ENCODE measurements at places on chromosomes 2 and 18. TPM values are rescaled to one million over a fixed set of nuclear protein-coding genes. Genes with fewer than 3 reads are reported as not detected.

DNA sequence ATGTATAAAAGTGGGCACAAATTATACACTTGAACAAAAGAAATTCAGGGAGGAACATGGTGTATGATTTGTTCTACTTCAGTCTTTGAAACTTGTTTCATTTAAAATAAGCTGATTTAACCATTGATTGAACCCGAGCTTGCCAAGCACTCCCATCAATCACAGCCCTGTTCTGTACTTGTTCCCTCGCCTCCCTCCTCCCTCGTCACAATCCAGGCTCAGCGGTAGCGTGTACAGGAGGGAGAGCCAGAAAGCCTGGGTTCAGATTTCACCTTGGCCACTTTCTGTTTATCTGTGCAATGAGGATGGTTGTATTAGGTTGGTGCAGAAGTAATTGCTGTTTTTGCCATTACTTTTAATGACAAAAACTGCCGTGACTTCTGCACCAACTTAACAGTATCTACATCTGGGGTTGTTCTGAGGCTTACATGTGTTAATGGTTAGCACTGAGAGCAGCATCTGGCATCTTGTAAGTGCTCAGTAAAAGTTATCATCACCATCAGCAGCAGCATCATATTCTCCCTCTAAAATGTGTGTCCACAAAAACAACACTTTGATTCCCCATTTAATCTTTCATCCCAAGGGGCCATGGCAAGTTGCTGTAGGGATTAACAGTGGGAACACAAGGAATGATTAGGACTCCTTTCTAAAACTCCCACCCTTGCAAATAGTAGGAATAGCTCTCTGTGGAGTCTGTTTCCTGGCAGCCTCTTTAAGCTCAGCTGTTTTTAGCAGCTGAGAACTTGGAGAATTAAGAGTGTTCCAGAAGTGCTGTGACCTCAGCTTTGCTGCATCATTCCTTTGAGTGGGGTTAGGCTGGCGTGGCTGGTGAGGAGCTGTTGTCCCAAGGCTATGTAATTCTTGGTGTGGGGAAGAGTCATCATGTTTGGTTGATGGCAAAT is 4.7 kb downstream of the DPYSL5 start:
- DNase-seq, result no peak

DNA sequence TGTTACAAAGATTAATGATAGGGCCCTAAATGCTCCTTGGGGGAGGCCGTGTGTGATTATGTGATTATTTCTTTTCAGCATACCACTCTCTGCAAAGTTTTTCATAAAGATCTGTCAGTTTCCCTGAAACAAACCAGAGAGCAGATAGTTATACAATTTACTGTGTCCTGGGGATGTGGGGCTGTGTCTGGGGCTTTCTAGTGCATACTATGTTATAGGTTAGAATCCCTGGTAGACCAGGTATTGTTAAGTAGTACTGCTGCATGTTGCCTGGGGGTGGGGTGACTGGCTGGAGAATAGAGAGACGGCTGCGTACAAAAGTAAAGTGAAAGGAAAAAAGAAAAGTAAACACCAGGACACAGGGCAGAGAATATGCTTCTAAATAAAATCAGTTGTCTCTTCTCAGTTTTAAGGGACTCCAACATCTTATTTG is 3.3 kb upstream of the CCBE1 start:
- no peak for DNase-seq

The FOSL2 gene
- 144 TPM for total RNA-seq

- no peak for DNase-seq
Measured at GRCh38 chr2:224657349-224657748, 58.8 kb downstream of the CCDC195 start.

The INPP5D gene
- 30.5 TPM for total RNA-seq

The FABP1 gene
- total RNA-seq, result not detected

The CACNB4 gene
- 3.3 TPM for total RNA-seq

GRCh38 chr2:86360776-86361175 is 23.4 kb upstream of the REEP1 start:
- DNase-seq, result no peak

The CDH2 gene
- total RNA-seq, result 2.0 TPM

GRCh38 chr2:85095094-85095493 is 38.1 kb upstream of the TCF7L1 start:
- no peak for DNase-seq

DNA sequence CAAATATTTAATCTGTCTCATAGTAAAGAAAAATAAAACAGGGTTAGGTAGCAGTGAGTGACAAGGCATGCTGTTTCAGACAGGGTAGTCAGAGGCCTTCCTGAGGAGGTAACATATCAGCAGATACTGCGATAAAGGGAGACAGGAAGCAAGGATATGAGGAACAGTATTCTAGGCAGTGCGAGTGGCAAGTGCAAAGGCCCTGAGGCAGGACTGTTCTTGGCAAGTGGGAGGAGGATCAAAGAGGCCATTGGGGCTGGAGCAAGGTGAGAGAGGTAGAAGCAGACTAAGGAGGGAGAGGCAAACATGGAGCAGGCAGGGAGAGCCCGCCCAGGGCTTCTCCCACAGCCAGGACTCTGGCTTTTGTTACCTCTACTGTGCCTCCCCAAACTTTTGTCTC is 33.6 kb downstream of the GAD1 start:
- DNase-seq, result no peak

DNA sequence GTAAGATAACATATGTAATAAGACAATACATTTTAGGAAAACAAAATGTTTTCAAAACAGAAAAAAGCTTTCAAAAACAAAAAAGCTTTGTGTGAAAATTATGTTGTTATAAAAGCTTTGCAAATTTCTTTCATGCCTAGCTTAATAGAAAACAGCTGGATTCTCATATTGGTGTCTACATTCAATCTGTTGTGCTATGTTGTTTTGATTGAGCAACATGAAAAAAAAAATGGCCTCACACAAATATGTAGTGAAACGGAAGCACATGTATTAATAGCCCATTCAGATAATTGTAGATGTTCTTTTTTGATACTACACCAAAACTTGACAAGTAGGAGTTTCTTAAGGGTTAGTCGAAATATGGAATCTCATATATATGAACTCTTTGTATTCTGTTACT is 197.5 kb downstream of the ZEB2 start:
- DNase-seq, result no peak

The SRD5A2 gene
- not detected for total RNA-seq

The TCF7L1 gene
- 2.1 TPM for total RNA-seq

- no peak for DNase-seq
Measured at GRCh38 chr2:133062931-133063665, 393.1 kb upstream of the LYPD1 start.

Data from omental fat pad (tissue), 4 donors.